HFFc6 (cell line): ENCODE measurements at places on chromosomes 12 and 14. TPM values are rescaled to one million over a fixed set of nuclear protein-coding genes. Genes with fewer than 3 reads are reported as not detected.

GRCh38 chr12:106585105-106585520 is 2.3 kb downstream of the RFX4 start:
- DNase-seq, result no peak

- DNase-seq, result peak; percentile 41
Measured at GRCh38 chr12:19946550-19946949, 421.8 kb upstream of the PDE3A start.

GRCh38 chr12:115227137-115227615 is 543.2 kb upstream of the TBX3 start:
- peak; percentile 96 for DNase-seq

DNA sequence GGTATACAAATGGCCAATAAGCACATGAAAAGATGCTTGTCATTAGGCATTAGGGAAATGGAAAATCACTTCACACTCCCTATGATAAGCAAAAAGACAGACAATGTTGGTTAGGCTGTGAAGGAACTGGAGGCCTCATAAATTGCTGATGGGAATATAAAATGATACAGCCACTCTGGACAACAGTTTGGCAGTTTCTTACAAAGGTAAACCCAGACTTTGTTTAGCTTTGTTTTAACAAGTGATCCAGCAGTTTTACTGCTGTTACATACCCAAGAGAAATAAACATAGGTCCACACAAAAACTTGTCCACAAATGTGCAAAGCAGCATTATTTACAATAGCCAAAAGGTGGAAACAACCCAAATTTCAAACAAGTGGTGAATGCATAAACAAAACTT is 5.4 kb downstream of the RPS6KA5 start:
- no peak for DNase-seq

GRCh38 chr14:69010648-69011047 is 31.5 kb upstream of the ACTN1 start:
- DNase-seq, result no peak

GRCh38 chr12:57229046-57229633 is 371 bp upstream of the SHMT2 start:
- no peak for DNase-seq

DNA sequence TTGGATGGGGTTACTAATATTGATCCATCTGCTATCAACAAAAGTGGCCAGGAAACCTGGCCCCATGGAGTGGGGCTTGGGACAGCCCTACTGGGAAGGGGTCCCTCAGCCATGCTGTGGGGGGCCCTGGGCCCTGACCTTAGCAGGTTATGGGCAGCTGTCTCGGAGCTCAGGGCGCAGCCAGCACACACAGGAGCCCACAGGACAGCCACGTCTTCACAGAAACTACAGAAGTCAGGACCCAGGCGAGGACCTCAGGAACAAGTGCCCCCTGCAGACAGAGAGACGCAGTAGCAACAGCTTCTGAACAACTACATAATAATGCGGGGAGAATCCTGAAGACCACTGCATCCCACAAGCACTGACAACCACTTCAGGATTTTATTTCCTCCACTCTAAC is 11.9 kb upstream of the FKBP11 start:
- DNase-seq, result no peak

GRCh38 chr12:110171186-110171538 is 47.0 kb downstream of the IFT81 start:
- DNase-seq, result no peak

DNA sequence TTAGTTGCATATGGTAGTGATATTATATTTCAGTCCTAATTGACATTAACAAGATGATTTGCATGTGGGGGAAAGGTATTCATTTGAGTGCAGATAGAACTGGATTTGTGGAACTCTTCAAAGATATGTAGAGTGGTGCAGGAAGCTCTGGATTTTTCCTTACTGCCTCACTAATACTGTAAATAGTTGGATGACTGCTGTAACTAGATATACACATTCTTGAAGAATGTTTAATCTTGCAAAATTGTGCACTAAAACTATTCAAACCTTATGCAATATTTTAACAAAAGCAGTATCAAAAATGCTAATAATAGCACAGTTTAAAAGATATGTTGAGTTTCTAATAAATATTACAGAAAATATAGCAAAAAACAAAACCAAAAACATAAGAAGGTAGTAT is 43.1 kb upstream of the ATF7IP start:
- peak; percentile 48 for DNase-seq

DNA sequence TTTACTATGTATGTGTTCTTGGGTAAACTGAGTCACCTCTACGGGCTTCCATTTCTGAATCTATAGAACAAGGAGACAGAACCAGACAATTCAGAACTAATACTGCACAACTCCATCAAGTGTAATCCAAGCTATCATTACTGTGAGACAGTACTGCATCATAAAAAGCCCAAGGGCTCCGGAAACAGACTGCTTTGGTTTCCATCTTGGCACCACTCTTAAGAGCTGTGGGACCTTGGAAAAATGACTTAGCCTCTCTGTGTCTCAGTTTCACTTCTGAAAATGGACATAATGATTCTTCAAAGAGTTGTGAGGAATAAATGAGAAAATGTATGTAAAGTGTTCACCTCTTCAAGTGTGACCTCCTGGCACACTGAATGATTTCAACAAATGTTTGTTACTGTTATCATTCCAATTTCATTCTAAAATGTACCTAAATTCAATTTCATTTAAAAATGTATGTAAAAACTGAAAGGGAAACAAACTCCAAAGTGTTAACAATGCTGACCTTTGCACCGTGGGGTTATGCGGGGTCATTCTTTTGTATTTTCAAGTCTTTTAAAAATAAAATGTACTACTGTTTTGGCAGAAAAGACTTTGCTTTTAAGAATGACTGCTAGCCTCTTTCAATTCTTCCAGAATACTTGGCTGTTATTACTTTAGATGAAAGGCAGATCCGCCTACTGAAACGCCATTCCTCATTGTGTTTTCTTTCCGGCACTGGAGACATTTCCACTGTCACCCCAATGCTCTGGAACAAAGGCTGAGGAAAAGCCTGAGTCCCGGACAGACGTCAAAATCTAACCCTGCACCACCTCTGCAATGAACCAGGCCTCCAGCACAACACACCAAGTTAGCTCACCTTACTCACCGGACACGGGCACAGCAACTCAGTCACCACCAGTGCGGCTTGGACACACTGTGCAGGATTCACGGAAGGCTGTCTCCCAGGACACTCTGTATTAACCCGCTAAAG is 62.8 kb downstream of the TMCC3 start:
- DNase-seq, result no peak

DNA sequence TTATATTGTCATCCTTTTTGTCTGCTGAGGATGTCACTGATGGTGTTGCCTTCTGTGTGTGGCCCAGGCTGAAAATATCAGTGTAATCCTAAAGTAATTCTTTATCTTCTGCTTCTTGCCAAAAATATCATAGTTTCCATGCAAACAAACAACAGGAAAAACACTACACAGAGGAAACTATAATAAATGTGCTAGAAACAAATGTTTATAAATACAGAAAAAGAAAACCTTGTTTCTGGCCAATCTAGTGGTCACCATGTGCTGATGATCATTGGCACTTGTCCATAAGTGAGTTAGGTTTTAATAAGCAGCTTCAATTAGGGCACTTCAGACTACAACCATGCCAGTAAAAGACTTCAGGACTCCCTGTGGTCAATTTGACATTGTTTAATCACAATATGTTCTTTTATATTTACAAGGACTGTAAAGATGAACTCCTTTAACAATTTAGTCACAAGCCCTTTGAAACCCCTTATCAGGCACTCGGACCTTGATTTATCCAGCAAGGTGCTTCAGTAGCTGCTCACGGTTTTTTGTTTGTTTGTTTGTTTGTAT is 124.8 kb downstream of the TMTC3 start:
- DNase-seq, result no peak

- DNase-seq, result no peak
Measured at GRCh38 chr12:130491421-130492357, 154.0 kb downstream of the PIWIL1 start.

GRCh38 chr14:63470962-63471793 is 72.0 kb downstream of the PPP2R5E start:
- DNase-seq, result peak; percentile 70

DNA sequence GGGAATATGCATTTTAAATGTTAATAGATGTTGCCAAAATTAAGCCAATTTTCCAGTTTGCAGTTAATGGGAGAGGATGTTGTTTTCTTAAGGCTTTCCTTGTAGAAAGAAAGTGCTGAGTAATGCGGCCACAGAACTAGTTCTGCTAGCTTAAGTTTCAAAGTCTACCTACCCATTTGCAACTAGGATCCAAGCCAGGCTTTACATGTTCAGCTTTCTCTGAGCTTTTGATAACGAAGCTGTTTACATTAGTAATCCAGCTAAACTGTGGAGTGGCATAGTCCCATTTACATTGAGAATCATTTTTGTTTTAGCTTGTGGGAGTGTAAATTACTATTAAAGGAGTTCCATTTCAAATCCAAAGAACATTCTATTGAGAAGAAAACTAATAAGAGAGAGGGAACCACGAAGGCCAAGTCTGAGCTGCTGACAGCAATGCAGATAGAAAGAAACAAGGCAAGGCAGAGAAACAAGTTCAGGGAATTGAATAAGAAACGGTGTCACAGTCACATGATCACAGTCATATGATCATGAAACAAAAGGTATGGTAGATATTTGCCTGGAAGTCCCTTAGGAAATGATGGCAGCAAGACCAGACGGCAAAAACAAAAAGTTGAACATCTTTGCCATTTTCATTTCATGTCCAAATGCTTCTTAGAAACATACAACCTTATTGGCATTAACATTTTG is 274.9 kb downstream of the PAWR start:
- no peak for DNase-seq

DNA sequence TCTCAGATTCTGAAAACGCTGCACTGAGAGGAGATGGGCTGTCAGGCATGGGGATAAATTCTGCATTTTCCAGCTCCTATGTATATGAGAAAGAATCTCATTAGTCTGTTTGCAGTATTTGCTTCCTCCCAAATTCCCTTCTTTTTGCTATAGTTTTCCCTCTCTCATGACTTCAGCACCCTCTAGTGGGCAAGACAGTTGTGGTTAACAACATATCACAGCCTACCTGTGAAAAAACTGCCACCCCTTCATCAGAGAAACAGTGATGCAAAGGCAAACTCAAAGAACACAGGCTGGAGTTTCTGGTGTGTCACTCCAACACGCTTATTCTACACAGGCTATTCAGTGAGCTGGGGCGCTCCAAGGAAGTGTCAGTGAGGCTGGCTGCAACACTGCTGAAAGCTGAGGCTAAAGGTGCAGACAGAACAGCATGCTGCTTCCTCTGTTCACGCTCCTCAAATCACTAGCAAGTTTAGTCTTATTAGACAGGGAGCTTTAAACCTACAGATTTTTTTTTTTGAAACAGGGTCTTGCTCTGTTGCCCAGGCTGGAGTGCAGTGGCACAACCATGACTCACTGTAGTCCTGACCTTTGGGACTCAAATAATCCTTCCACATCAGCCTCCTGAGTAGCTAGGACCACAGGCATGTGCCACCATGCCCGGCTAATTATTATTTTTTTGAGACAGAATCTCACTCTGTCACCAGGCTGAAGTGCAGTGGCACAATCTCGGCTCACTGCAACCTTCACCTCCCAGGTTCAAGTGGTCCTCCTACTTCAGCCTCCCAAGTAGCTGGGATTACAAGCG is 19.3 kb downstream of the ZC2HC1C start:
- DNase-seq, result peak; percentile 52

DNA sequence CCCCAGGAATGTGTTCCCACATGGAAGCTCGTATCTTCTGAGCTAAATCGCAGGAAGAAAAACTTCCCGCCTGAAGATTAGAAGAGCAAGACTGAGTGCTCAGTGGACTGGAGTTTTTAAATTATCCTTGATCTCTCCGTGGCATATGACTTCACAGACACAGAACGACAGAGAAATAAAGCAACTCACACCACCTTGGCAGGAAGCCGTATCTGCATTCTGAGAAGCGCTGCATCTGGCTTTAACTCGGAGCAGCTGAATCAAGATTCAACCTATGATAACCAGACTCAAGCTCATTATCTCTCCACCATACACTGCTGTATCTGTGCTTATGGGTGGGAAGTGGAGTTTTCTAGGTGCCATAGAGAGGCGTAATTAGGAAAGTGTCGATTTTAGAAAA is 1482.7 kb downstream of the AACS start:
- no peak for DNase-seq

DNA sequence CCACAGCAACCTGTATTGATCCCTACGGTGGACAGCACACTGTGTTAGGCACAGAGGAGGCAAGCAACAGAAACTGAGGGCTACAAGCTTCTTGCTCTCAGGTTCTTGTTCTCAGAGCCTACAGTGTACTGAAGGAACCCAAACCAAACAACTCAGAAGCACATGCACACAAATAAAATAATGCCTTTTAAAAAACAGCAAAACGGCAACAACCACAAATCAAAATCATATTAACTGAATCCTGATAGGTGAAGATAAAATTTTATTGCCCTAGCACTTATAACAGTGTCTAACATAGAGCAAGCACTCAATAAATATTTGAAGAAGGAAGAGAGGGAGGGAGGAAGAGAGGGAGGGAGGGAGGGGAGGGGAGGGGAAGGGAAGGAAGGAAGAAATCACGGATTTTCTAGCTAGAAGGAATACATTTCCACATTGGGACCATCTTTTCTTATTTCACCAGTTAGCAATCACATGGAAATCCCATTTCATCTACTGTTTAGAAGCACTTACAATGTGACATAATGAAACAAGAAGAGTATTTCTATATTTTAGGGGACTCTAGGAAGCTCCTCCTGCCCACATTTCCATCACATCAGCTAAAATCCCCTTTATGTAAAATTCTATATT is 27.2 kb downstream of the DMAC2L start:
- DNase-seq, result no peak

Gene MTRFR
- 7.8 to 8.3 TPM (median 8.0 TPM) in 3 replicates for total RNA-seq

Gene NR1H4
- not detected in 3 replicates for total RNA-seq

Gene PRPH
- total RNA-seq, result not detected in 3 replicates

Gene GLI1
- total RNA-seq, result 1.6 to 3.9 TPM (median 1.7 TPM) in 3 replicates

Gene IFNG
- not detected in 3 replicates for total RNA-seq

Gene IAPP
- total RNA-seq, result not detected in 3 replicates

Gene NPFF
- total RNA-seq, result not detected in 3 replicates

Gene TAS2R7
- not detected in 3 replicates for total RNA-seq

Gene OR4E2
- not detected in 3 replicates for total RNA-seq

Gene CAPS2
- 2.0 to 2.5 TPM (median 2.2 TPM) in 3 replicates for total RNA-seq

Gene TAS2R9
- total RNA-seq, result not detected in 3 replicates

Gene FAM90A1
- 0.34 TPM in 1 of 3 replicates, not detected in the others for total RNA-seq
